Stimulated activated CD8-positive, alpha-beta memory T cell treated with anti-CD3 and anti-CD28 coated beads, Interleukin-7, amount 100 ng/mL, for 4 hours (primary cell): ENCODE measurements at places on chromosomes 7 and 10.
A peak's percentile ranks its signal among the peaks of the same experiment; 100 is the strongest.

- DNase-seq = peak; percentile 48
These were observed 578 bp downstream of the ZMYND11 start for GRCh38 chr10:135601-136464.

- DNase-seq = no peak
These were observed 10.5 kb downstream of the LSM5 start for GRCh38 chr7:32479574-32480200.

DNA sequence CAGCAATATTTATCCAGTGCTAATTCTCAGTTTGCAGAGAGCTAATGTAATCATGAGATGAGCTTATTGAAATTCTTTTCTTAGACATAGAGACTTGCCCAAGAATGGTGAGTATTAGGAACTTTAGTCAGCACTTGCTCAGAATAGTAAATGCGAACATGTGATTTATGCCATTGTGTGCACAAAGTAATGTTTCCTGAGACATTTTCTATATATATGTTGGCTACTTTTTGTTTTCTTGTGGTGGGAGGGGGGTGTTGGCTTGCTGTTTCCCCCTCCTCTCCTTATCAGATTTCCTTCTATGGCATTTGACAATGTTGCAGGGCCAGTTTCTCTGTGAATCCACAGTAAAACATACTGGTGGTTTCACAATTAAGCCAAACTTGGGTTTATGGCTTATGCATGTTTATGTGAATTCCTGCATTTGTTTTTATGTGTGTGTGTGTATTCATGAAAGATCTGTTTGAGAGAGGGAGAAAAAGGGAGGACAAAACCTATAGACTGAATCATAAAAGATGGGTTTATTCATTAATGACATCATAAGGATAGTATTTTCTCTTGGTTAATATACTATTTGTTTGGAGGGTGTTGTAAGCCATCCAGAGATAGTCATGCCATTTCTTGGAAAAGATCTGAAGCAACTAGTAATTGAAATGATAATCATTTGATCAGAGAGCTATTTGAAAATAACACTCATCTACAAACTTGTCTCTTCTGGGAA, 36.3 kb downstream of the ARID5B start:
- DNase-seq = no peak

DNA sequence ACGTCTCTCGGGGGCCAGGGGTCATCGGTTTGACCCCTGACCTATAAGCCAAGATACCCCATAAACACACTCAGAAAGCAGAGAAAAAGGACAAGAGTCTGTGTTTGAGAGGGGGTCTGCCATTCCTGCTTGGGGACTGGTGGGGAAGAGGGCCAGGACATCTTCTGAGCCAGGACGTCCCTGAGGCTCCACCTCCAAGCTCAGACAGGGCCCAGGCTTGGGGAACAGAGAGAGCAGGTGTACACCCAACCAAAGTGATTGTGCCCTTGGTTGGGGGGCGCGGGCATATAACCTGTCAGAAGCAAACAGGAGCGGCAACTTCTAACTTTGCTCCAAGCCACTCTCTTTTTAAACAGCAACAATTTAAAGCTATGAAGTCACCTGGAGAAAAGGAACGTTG, 33.9 kb upstream of the PPIF start:
- DNase-seq = no peak

- no peak for DNase-seq
These were observed 652 bp downstream of the HMX2 start for GRCh38 chr10:123148414-123149161.

- peak; percentile 63 for DNase-seq
These were observed 57.1 kb downstream of the FIGNL1 start for GRCh38 chr7:50393076-50393475.

- no peak for DNase-seq
These were observed 136.7 kb downstream of the HECW1 start for GRCh38 chr7:43248961-43249822.

DNA sequence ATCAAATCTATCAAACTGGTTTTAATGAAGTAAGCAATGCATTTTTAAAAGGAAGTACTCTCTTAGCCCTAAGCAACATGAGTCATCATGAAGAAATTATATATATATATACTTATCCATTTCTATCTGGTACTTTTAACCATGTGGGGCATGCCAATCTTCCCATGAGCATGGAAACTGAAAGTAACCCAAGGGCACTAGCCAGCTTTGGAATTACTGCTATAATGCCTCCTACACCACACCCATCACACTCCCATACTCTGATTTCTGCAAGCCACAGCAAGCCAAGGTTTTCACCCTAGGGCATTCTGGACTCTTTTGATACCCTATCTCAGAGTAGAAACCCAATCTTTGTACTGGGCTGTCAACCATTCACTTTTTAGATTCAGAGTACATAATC, 204.6 kb downstream of the IMMP2L start:
- no peak for DNase-seq

DNA sequence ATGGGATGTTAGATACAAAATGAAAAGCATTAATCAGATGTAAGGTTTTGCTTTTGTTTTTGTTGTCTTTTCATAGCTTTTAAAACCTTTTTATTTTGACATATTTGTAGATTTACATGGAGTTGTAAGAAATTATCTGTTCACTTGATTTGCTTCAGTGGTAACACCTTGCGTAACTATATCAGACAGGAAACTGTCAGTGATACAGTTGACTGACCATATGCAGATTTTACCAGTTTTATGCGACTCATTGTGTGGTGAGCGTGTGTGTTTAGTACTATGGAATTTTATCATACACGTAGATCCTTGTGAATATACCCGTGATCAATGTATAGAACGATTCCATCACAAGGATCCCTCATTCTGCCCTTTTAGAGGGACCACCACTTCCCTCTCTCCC, 701.4 kb downstream of the SUGCT start:
- no peak for DNase-seq

- no peak for DNase-seq
These were observed 21.6 kb downstream of the PTER start for GRCh38 chr10:16458166-16458955.

GRCh38 chr7:97959046-97959445, 30.9 kb downstream of the OCM2 start:
- DNase-seq = no peak

DNA sequence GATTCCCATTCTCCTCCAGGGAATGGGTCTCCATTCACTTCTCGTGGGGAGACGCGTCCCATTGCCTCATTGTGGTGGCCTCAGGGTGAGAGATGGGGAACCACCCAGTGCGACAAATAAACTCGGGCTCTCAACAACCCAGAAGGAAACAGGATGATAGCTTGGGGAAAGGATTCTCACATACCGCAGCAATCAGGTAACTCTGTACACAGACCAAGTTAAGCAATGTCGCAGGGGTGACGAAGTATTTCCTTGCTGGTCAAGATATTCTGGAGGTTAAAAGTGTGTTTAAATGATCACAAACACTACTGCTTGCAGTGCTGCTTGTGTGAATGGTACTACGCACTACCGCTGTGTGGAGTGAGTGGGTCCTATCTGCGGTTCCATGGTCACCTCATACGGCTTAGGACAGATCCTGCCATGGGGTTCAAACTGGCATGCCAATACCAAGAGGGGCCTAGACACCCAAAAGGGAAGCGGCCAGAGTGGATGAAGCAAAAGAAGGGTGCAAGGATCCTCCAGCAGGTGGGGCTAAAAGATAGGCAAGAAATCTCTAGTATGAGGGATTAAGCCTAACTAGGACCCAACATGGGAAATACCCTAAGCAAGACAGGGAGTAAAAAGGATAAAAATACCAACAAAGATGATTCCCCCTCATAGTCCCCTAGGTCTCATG, 143.8 kb upstream of the TMEM106B start:
- DNase-seq = peak; percentile 40

GRCh38 chr7:38512704-38513103, 118.5 kb downstream of the AMPH start:
- no peak for DNase-seq

- peak; percentile 79 for DNase-seq
These were observed 46.7 kb downstream of the MICALL2 start for GRCh38 chr7:1412322-1413261.

DNA sequence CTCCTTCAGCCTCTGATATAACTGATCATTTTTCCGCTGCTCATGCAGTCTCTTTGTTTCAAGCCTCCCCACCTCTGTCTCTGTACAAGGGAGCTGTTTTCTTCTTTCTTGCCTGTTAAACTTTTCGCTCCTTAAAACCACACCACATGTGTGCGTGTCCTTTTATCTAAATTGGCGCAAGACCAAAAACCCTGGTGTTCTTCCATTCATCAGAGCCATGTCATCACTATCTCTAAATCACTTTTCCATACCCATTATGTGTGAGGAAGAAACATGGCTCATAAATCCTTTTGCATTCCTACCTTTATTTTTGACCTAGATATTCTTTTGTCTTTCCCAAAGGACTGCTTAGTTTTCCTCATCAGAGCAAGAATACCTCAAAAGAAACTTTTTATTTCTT, 239.0 kb upstream of the IMMP2L start:
- no peak for DNase-seq

GRCh38 chr10:132827423-132827789, 41.5 kb upstream of the NKX6-2 start:
- no peak for DNase-seq

DNA sequence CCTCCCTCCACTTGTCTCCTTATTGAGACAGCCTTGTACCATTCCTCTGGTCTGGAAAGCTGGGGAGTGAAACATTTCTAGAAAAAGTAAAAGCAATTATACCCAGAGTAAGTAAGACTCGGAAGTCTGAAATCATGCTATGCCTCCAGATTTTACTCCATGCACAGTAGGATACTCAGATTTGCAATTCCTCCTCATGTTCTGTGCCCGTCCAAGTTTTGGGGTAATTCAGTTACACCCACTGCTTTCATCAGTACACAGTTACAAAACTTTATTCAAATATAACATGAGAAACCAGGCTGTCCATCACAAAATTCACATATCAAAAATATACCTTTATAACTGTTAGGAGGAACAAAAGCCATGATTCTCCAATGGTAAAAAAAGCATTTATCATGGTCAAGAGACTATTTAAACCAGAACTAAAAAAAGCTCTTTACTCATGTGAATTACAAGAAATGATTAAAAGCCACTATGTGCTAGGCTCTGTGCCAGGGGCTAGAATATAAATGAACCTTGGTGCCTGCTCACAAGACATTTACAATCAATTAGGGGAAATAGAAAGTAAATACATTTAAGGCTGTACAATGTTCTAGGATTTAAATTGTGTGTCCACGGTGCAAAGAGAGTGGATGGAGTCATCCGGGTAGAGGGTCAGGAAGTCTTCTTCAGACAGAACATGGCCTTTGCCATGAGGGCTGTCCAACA, 320.2 kb downstream of the ELMO1 start:
- no peak for DNase-seq

DNA sequence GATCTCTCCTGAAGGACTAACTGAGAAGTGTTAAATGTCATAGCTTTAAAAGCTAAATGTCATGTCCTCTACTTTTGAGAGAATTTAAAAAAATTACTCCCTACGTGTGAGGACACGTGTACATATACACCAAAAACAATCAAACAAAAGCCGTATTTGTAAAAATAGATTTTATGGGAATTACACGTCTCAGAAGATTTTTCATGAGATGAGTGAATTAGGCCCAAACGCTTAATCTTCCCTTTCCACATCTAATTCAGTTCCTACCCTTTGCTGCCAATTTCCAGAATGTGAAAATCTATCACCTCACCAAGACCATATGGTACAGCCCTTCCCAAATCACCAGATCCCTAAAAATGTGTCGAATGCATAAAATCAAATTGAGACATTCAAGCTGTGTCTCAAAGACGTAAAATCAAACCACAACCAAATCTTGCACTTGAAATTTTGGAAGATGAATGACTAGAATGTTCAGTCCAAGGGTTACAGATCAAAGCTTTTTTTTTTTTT, 1.0 kb upstream of the CTTNBP2 start:
- no peak for DNase-seq

DNA sequence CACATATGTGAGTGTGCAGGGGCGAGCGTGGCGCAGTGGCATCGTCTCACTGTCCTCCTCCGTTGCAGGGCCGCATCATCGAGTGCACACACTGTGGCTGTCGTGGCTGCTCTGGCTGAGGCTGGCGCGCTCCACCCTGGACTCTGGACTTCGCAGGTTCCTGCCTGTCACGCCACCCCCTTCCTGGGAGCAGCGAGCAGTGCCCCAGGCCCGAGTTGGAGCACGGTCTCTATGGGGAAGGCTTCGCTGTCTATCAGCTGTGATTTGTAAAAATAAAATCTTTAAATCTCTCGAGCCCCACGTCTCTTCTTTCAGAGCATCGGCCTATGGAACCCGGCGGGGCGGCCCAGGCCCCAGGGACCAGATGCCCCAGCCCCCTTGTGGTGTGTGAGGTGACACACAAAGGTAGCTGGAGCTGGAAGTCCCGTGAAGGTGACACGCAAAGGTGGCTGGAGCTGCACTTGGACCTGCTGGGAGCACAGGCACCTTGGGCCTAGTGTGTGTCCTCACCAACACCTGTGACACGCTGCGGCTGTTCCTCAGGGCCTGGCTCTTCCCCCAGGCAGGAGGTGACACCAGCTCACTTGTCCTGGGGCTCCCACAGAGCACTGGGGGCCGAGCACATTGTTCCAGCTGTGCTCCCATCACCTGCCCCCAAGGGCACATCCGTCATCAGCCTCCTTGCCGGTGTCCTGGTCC, 10.7 kb downstream of the BUD31 start:
- DNase-seq = no peak

DNA sequence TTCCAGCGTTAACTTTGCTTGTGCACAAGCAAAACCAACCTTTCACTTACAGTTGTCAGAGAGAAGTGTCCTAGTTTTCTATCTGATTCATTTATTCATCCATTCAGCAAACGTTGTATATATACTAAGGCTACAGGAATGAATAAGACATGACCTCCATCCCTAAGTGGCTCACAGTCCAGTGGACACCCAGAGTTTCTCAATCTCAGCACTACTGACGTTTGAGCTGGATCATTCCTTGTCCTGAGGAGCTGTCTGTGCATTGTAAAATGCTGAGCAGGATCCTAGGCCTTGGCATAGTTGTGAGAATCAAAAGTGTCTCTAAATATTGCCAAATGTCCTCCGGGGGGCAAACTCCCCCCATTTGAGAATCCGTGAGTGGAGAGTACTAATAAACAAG, 166.7 kb upstream of the PRKCQ start:
- no peak for DNase-seq

- no peak for DNase-seq
These were observed 60.1 kb upstream of the GSDME start for GRCh38 chr7:24817339-24817738.

GRCh38 chr7:134695321-134695860, 48.7 kb downstream of the BPGM start:
- DNase-seq = no peak
